ENCODE measurements at places on chromosomes 2 and 18.

DNA sequence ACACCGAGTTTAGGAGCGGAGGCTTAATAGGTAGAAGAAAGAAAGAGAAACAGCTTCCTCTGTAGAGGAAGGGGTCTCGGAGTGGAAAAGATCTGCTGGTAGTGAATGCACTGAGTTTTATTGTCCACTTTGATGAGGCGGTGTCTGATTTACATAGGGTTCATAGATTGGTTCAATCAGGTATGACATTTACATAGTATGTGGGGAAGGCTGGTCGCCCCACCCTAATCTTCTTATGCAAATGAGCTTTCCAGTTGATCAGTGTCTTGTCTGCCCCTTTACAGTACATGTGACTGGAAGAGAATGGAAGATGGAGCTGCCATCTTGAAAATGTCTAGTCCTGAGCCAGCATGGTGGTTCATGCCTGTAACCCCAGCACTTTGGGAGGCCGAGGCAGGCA lies 19.9 kb upstream of the CNOT11 start:
- DNase-seq, result no peak

DNA sequence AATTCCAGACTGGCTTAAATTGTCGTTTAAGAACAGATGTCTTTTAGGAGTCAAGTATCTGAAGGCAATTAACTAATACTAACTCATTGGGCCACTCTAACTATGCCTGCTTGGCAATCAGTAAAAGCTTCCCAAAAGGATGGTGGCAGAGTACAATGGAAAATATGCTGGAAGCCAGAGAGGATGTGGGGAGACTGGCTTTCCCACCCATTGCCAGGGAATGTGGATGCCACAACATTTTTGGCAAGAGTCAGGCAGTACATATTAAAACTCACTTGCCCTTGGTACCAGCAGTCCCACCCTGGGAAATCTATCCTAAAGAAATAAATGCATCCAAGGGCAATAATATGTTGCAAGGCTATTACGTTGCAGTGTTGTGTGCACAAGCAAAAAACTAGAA lies 74.0 kb upstream of the FZD7 start:
- no peak for DNase-seq

GRCh38 chr2:135822855-135823254 lies 14.1 kb downstream of the LCT start:
- DNase-seq, result no peak

DNA sequence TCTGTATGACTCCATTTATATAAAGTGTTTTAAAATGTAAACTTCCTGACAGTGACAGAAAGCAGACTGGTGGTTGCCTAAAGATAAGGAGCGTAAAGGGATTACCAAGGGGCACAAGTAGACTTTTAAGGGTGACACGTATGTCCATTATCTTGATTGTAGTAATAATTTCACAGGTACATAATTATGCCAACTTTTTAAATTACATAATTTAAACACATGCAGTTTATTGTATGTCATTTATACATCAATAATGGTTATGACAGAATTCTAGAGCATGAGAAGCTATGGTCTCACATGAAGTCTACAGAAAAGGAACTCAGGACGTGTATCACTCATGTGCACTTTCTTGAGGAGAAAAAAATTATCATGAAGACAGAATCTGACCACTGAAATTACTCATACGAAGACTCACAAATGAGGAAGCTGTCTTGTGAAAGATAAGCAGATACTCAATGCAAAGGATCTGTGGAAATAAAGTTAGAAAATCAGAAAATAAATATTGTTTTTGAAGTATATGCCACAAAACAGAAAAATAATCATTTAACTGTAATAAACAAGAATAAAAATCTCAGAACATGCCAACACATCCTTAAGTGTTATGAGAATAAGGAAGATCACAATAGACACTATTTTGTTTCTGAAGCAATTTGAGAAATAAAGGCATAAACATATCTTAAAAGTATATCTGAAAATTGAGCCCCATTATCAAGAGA lies 84.4 kb downstream of the TMEM131 start:
- peak; percentile 61 for DNase-seq

- DNase-seq, result no peak
Observed at GRCh38 chr2:219158025-219158424, 2.6 kb downstream of the NHEJ1 start.

GRCh38 chr2:139165041-139165440 lies 384.9 kb upstream of the NXPH2 start:
- DNase-seq, result no peak

Data from lung (tissue), 17 donors.